ENCODE measurements at places on chromosomes 3 and 15.

DNA sequence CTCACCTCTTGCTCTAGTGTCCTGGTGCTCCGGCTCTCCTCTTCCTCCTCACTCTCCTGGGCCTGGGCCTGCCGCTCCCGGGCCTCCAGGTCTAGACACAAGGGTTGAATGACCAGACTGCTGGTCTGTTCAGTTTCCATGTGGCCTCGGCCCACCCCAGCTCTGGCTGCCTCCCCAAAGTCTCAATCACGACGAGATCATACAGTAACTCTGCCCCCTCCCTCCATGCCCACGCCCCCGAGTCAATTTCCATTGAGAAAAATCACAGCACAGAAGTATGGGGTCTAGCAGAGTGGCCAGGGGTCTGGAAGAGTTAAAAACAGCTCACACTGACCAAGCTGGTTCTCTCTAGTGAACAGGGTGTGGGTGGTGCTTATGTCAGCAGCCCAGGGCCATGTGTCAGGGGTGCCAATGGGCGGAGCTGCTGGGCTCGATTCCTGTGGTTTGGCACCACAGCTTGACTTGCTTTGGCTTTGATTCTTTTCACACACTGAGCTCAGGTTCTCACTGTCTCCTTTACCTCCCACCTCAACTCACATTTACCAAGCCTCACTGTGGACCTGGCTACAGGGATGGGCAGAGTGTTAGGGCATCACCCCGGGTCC lies 6.9 kb downstream of the C15orf62 start:
- DNase-seq = peak; percentile 69

GRCh38 chr3:173976281-173976680 lies 578.7 kb downstream of the NLGN1 start:
- no peak for DNase-seq

- no peak for DNase-seq
Observed at GRCh38 chr3:143736205-143736997, 111.9 kb downstream of the SLC9A9 start.

DNA sequence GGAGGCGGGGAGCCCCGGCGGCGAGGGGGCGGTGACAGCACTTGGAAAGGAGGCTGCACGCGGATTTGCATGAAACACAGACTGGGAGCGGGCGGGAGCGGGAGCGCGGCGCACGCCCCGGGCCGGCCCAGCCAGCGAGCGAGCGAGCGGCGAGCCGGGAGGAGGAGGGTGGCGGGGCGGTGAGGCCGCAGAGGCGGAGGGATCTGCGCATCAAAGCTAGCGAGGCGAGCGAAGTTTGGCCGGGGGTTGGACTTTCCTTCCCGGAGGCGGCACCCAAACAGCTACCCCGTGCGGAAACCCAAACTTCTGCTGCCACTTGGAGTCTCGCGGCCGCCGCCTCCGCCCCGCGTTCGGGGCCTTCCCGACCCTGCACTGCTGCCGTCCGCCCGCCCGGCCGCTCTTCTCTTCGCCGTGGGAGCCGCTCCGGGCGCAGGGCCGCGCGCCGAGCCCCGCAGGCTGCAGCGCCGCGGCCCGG lies at the start of gene SMAD3:
Gene SMAD3 (plus strand): TSS at position 72 of the 475 bp plus-strand sequence. CDS start 553 bp downstream, outside the sequence.
- DNase-seq = peak; percentile 81

DNA sequence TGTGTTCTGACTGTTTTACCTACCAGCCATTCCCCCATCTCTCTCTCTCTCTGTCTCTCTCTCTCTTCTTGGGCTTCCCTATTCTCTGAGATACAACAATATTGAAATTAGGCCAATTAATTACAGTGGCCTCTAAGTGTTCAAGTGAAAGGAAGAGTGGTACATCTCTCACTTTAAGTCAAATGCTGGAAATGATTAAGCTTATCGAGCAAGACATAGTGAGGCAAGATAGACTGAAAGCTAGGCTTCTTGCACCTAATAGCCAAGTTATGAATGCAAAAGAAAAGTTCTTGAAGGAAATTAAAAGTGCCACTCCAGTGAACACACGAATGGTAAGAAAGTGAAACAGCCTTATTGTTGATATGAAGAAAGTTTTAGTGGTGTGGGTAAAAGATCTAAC lies 21.3 kb downstream of the SNRK start:
- DNase-seq = no peak

DNA sequence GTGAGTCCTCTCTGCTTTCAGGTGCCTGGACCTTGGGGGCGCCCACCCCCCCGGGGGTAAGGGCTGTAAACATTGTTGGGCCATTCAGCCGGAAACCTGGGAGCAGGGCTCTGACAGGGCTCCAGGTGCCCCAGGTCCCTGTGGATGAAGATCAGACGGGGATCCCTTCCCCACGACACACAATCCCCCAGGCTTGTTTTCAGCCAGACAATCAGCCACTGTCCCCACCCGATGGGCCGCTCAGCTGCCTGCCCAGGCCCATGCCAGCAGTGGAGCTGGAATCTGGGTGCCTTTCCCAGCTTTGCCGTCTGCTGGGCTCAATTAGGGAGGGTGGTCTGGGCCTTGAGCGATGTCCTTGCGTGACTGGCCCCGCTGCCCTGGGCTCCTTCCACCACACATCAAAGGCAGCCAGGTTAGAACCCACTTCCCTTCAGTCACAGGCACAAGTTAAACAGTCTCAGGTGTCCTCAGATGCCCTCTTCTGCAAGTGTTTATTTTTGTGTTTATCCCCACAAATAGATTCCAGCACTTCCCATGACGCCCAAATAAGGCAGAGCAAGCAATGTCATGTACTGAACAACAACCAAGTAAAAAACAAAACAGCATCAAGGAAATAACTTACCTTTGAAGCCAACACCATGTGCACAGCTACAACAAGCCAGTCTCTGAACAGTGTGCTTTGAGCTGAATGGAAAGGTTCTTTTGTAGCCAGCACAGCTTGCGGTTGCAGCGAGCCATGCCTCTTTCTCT lies 77.0 kb upstream of the ALDH1A3 start:
- DNase-seq = no peak

DNA sequence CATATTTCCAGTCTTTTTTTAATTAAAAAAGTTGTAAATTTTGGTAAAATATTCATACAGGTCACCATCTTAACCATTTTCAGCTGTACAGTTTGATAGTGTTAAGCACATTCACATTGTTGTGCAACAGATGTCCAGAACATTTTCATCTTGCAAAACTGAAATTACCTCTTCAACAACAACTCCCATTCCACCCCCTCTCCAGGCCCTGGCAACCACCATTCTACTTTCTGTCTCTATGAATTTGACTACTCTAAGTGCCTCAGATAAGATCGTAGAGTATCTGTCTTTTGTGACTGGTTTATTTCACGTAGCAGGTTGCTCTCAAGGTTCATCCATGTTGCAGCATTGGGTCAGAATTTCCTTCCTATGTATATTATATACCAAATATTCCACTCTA lies 76.0 kb downstream of the SLCO3A1 start:
- DNase-seq = no peak

DNA sequence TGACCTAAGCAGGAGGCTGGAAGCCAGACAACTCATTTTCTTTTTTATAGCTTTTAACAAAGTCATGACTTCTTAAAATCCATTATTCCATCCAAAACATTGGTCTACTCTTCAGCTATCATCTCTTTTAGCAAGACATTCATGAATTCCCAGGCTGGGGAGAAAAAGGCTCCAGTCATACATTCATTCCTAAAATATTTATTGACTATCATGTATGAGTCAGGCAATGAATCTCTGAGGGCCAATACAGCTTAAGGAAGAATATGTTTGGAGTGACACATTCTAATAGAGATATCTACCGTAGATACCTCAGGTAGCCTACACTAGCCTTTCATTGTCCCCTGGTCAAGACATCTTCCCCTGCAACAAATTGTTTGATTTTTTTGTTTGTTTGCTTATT lies 196.4 kb upstream of the NANOGP8 start:
- DNase-seq = no peak

GRCh38 chr15:82567661-82568060 lies 27.4 kb upstream of the RPS17 start:
- no peak for DNase-seq

- DNase-seq = peak; percentile 63
Observed at GRCh38 chr15:41603941-41604911, 45.2 kb downstream of the TYRO3 start.

DNA sequence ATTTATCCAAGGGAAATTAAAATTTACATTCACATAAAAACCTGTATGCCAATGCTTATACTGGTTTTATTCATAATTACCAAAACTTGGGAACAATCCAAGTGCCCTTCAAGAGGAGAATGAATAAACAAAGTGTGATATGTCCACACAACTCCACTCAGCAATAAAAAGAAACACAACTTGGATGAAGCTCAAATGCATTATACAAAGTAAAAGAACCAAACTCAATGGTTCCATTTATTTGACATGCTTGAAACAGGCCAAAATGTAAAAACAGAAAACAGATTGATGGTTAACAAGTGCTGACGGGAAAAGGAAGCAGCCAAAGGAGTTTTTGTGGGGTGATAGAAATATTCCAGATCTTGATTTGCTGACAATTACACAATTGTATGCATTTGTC lies 23.5 kb downstream of the OCA2 start:
- no peak for DNase-seq

- DNase-seq = peak; percentile 13
Observed at GRCh38 chr3:40299721-40300335, 9.7 kb upstream of the EIF1B start.

DNA sequence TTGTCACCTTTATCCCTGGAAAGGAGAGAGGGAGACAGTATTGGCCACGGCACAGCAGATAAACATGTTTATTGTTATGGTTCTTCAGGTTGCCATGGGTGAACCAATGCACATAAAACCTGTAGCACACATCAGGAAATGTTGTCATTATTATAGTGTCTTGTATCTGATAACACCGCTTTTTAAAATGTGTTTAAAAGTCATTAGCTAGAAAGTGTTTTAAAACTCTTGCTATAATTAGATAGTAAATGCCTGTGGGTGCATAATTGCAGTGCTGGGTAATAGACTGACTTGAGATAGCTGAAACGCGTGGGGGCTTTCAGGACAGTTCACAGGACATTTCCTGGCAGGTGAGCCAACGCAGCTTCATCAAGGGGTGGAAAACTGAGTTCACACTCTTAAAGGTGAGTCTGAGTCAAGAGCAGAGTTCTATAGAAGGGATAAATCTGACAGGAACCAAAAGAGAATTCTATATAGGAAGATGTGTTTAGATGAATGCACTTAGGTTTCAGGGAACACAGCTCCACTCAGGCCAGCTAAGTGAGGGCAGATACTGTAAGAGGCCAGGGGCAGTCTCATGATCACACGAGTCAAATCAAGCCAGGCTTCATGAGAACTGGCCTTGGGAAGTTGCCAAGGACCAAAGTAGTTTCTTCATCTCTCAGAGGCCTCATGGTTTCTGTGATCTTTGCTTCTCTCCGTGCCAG lies 35.6 kb upstream of the PPP4R2 start:
- DNase-seq = peak; percentile 23

DNA sequence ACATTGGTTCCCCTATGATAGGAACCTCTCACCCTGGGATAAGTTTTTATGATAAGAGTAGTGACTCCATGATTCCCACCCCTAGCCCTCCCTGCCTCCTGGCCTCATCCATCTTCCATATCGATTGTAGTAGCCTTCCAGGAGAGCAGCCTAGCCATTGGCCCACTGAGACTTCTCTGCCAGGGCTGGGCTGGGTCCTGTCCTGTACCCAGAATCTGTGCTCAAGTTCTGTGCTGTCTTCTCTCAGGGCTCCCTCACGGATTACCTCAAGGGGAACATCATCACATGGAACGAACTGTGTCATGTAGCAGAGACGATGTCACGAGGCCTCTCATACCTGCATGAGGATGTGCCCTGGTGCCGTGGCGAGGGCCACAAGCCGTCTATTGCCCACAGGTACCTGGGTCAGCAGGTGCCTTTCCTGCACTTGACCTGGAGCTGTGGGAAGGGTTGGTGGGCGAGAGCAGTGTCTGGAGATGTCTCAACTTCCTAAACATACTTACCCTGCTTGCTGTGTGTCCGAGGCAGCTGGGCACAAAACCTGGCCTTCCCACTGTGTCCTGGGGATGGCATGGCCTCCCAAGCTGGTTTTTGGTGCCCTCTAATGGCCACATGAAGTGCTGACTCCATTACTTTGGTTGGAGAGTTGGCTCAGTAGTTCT lies 16.6 kb upstream of the EXOG start:
- peak; percentile 62 for DNase-seq

- no peak for DNase-seq
Observed at GRCh38 chr3:98233468-98233867, 30.6 kb upstream of the OR5H6 start.

DNA sequence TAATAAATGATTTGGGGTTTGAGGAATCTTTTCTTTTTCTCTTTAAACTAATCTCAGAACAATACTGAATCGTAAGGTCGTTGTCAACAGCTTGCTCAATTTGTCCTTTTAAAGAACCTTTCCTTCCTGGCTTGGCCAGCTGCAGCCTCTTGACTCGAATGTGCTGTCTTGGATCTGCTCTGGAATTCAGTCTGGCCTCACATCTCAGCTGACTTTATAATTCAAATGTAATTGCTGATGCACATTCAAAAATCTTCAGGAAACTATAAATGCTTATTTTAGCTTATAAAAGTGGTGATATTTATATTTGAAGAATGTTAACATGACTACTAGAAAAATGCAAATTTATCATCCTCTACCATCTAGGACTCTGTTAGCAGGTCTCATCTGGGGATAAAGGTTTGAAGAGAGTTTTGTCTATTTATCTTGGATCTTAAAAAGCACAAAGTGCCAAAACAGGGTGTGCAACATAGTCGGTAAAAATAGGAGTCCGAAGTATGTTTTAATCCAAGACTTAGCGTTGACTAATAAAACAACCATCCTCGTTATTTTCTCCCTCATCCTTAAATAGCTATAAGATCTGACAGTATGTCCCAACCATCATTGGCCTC lies 1035.2 kb downstream of the MCTP2 start:
- no peak for DNase-seq

DNA sequence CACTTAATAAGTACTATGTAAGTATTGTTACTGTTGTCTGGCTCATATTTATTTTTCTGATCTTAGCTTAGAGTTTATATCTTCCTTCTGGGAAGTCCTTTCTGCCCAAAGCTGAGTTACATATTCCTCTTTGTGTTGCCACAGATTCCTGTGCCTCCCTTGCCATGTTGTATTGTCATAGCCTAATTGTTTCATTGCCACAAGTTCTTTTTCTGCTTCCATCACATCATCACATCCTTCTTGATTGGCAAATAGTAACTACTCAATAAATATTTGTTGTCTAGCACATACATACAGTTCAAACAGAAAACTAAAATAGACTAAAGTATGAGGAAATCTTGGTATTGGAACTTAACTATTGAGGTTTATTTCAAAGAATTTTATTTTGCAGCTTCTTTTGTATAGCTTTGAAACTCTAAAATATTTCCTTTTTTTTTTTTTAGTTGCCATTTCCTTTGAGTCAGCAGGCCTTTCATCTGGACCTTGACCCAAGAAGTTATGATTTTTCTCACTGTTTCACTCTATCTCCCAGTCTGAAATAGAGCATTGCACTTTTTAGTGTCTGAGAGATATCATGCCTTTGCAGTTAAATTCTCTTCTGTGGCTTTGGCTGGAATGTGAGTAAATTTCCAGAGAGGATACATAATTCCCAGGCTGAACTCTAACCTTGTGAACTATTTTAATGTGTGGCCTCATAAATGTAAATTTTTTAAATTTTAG lies 98.2 kb downstream of the ZNF609 start:
- DNase-seq = no peak

DNA sequence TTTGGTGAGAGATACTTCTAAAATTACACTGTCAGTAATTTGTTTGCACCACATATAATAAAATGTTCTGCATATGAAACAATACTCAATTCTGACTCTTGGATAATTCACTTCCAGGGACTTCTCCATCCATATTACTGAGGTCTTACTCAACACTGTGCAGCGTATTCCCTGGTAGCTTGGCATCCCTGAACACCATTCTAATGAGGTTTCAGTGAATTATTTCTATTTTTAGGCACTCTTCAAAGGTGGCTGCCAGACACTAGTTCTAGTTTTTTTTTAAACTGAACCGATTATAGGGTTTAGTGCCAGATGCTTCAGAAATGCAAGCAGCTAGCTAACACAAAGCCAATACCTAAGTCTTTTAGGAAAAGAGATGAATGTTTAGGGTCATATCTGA lies 283.3 kb downstream of the FEZF2 start:
- no peak for DNase-seq

Data from CD4-positive, alpha-beta T cell treated with Interleukin-21 for 1 hour (primary cell).